Stimulated activated CD8-positive, alpha-beta memory T cell treated with anti-CD3 and anti-CD28 coated beads, Interleukin-4, amount 100 ng/mL, for 4 hours (primary cell): ENCODE measurements at places on chromosomes 4 and X.
A peak's percentile ranks its signal among the peaks of the same experiment; 100 is the strongest.

DNA sequence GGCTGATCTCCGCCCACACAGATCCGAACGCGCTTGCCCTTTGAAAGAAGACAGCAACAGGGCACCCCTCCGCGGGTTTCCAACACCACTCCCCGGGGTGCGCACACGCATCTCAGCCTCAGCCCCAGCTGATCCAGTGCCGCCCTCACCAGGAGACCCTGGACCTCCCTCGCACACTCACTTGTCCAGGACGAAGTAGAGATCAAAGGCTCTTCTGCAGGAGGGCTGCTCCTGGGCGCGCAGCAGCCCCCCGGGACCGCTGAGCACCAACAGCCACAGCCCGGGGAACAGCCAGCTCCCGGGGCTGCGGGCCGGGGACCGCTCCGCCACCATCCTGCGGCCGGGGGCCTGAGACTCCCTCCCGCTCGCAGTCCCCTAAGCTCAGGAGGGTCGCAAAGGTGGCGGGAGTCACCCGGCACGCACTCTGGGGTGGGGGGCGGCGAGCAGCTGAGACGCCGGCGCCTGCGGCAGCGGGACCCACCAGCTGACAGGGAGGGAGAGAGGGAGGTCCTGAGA lies 743 bp downstream of the ANTXR2 start:
- peak; percentile 40 for DNase-seq

DNA sequence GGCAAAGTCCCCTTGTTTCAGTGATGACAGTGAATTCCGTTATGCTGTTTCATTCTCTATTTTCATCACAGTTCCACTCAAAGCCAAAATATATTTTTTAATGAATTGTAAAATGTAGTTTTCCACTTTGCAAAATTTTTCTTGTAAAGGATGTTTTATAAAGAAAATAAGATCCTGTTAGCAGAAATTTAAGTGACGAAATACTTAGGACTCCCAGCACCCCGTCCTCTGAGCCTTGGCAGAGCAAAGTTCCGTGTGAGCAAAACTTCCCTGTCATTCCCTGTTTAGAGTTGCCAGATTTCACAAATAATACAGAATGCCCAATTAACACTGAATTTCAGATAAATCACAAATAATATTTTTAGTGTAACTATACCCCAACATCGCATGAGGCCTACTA lies 81.0 kb upstream of the RBPJ start:
- no peak for DNase-seq

GRCh38 chr4:19262467-19262866 lies 989.2 kb upstream of the SLIT2 start:
- no peak for DNase-seq

- DNase-seq = no peak
These were observed 188.7 kb upstream of the AADAT start for GRCh38 chr4:170278460-170278859.
